Fibroblast of villous mesenchyme (primary cell): ENCODE measurements at places on chromosomes 1 and 21. TPM values are rescaled to one million over a fixed set of nuclear protein-coding genes. Genes with fewer than 3 reads are reported as not detected.

PDZK1IP1 gene
- 0.43 TPM in 1 of 2 replicates, not detected in the other for total RNA-seq

OR2L5 gene
- total RNA-seq, result not detected in 2 replicates

GRCh38 chr1:33972676-33973395 is 109.0 kb downstream of the HMGB4 start:
- no peak for DNase-seq

- DNase-seq, result peak; percentile 81
These were observed 11.8 kb upstream of the IRF2BP2 start for GRCh38 chr1:234621657-234622335.

- no peak for DNase-seq
These were observed 29.9 kb downstream of the BCAR3 start for GRCh38 chr1:93651695-93652094.
